NCI-H2029 treated with DMSO at 0.1 percent for 48 hours (cell line): ENCODE measurements at places on chromosomes 5 and 9.

DNA sequence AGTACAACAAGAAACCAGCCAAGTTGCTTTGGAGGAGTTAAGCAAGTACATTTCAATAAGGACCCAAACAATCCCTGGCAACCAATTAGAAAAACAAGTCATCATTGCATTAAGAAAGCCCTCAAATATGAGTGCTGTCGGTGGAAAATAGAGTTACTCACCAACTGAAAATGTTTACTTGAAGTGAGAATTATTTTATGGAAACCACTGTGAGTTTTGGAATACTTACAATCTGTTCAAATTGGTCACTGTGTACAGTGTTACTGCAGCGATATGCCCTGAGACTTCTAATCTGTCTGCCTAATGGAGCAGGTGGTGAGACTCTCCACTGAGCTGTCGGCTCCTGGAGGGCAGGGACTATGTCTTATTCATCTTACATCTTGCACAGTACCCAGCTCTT lies 1073.2 kb upstream of the DMAC1 start:
- DNase-seq = no peak

DNA sequence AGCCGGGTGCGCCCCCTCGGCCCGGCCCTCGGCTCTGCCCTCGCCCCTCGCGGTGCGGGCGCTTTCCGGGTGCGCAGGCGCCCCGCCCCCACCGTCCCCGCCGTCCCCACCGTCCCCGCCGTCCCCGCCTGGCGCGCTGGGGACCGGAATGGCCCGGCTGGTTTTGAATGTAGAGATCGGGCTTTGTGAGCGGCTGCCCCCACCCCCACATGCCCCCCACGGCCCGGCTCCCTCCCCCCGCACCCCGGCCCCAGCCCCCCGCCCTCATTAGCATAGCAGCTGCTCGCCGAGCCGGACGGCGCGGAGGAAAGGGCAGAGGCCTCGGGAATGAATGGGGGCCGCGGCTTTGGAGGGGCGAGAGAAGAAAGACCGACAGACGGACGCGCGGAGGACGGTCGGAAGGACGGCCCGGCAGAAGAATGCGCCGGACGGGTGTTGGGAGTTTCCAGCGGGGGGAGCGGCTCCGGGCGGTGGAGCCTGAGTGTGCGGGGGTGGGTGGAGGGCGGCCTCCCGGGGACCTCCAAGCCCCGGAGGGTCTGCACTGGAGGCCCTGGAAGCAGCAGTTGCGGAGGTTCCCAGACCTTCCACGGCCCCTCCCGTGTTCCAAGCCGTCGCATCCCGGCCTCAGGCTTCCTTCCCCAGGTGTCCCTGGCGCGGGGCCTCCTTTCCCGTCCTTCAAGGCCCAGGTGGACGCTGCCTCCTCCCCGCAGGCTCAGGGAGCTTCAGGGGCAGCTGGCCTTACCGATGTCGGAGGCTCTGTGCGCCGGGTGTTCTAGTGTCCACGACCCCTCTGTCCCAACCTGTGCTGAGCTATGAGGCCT lies 6.0 kb downstream of the NRARP start:
- no peak for DNase-seq

DNA sequence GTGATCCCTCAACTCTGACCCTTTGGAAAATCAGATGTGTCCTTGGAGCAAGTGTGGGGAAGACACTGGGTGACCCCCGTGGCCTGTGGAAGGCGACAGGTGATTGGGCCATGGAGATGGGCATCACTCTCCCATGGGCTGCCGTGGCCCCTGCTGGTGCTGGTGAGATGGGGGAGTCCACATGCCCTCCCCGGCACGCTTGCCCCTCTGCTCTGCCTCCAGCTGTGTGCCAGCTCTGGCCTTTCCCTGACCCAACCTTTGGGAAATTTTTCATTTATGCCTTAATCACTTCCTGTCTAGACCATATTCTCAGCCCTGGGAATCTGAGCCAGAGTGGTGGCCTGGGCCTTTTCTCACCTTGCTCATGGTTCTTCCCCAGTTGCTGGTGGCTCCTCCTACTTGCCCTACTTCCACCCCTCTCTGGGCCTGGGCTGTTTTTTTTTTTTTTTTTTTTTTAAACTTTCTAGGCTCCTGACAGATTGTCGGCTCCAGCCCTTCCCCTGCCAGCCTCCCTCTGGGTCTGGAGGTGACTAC lies 56.6 kb downstream of the RGS3 start:
- DNase-seq = no peak

- DNase-seq = no peak
Observed at GRCh38 chr5:169009123-169009522, 291.8 kb downstream of the SLIT3 start.

GRCh38 chr5:50794812-50795211 lies 128.4 kb downstream of the PARP8 start:
- no peak for DNase-seq

- DNase-seq = no peak
Observed at GRCh38 chr9:94952565-94953373, 226.3 kb downstream of the AOPEP start.

DNA sequence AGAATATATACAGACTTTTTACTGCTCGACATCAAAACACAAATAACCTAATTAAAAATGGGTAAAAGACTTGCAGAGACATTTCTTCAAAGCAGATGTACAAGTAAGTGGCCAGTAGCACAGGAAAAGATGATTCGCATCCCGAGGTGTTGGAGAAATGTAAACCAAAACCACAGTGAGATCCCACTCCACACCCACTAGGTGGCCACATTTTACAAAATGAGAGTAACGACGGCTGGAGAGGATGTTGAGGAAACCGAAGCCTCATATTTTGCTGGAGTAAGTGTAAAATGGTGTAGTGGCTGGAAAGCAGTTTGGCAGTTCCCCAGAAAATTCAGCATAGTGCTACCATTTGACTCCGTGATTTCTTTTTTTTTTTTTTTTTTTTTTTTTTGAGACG lies 21.3 kb upstream of the GBGT1 start:
- peak; percentile 20 for DNase-seq

GRCh38 chr5:143495821-143496275 lies 92.4 kb upstream of the NR3C1 start:
- DNase-seq = peak; percentile 32

DNA sequence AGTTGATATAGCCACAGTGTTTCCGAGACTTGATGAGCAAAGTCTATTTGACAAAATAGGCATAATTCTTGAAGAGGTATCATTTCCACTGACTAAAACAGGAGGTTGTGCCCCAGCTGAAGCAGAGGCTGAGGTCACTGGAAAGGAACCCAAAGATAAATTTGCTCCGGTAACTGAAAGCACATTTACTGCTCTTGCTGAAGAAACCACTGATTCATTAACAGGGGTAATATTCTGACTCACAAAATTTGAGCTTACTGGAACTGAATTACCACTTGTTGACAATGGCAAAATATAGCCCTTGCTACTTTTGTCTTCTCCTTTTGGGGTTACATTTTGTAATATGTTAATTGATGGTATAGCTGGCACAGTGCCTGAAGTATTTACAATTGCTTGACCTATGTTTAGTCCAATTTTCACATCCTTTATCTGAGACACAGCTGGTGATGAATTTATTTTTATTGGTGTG lies 30.2 kb downstream of the MLANA start:
- DNase-seq = no peak

DNA sequence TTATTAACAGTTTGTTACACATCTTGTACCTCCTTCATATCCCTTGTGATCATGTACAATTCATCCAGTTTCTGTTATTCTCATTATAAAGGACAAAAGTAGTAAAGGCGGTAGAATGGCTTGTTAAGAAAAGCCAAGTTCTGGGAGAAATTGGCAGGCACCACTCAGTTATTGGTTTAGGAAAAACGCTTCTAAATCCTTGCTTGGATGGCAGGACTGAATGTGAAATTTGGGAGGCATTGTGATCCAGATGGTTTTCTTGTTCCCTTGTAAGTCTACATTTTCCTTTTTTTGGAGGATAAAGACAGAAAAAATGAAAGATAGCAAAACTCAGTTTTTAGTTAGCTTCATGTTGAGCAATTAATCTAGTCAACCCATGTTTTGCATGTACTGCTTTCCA lies 130.2 kb downstream of the MAT2B start:
- DNase-seq = no peak

DNA sequence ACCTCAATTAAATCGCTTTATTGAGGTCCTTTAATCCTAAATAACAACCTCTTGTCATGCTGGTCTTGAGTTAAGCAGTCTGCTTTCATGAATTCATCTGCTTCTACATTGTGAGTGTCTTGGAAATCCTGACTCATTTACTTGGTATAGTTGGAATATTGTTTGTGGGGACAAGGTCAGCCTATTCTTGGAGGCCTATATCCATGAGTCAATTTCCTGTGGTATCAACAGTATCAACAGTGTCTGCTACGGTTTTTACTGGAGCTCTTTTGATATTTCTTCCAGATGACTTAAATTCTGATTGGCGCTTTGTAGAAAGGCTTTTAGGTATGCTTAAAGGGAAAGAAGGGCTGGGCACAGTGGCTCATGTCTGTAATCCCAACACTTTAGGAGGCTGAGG lies 71.2 kb upstream of the PARP8 start:
- DNase-seq = no peak

- DNase-seq = no peak
Observed at GRCh38 chr5:110879675-110880074, 140.9 kb downstream of the SLC25A46 start.

GRCh38 chr5:80141147-80141671 lies 106.1 kb downstream of the THBS4 start:
- DNase-seq = no peak

DNA sequence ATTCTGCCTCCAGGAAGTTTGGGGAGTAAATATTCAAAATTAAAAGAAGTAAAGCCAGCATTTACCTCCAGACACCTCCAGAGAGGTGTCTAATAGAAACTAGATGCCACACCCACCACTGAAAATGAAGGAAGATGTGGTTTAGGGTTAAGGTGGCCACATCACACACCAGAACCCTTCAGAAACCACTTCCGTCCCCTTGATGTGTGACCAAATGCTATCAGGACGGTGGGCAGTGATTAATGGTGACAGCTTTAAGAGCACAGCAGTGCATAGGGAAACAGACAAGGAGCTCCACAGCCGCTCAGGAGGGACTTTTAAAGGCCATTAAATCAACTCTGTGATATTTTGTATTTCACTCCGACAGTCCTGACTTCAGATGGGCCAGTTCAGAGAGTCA lies 295.2 kb downstream of the BRINP1 start:
- no peak for DNase-seq

DNA sequence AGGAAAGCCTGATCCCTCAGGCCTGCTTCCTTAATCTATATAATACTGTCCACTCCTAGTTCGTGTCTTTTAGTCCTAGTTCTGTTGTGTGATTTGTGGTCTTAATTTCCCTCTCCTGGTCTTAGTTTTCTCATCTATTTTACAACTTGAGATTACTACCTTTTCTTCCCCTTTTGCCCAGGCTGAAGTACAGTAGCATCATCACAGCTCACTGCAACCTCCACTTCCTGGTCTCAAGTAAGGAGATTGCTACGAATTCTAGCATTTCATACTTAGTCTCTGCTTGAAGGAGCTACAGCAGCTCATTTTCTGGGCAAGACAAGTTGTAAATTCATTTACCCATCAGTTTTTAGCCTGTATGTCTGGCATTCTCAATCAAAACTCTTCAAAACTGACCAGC lies 5.5 kb downstream of the TRIM32 start:
- no peak for DNase-seq

DNA sequence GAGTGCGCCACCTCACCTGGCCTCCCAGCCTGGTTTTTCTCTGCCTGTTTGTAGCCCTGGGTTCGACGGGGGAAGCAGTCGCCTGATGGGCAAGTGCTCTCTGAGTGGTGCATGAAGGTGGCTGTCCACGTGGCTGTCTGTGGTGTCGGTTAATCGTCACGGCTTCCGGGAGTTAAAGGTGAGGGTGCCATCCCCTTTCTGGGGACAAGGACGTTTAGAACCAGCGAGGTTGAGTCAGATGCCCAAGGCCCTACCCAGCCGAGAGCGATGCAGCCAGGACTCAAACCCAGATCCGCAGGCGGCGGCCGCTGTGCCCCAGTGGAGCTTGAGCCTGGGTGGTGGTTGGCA lies 47.7 kb downstream of the RXRA start:
- DNase-seq = no peak
